ENCODE measurements at places on chromosomes 11 and 22.

GRCh38 chr11:47225552-47226400 is 11.0 kb downstream of the DDB2 start:
- DNase-seq, result no peak

DNA sequence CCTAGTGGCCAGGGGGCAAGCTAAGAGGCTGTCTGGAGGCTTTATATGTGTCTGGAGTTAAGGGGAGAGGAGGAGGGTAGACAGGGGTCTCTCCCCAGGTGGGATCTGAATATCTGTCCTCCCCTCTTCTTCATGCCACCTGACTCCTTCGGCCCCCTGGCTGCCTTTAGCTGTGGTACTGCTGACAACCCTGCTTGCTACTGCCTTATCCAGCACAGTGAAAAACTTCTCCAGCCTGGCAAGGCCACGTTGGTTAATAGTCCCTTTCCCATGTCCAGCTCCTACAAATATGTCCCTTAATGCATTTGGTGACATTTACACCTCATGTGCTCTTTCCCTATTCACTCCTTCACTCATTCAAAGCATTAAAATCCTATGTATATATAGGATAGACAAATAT is 42.4 kb upstream of the NNMT start:
- no peak for DNase-seq

DNA sequence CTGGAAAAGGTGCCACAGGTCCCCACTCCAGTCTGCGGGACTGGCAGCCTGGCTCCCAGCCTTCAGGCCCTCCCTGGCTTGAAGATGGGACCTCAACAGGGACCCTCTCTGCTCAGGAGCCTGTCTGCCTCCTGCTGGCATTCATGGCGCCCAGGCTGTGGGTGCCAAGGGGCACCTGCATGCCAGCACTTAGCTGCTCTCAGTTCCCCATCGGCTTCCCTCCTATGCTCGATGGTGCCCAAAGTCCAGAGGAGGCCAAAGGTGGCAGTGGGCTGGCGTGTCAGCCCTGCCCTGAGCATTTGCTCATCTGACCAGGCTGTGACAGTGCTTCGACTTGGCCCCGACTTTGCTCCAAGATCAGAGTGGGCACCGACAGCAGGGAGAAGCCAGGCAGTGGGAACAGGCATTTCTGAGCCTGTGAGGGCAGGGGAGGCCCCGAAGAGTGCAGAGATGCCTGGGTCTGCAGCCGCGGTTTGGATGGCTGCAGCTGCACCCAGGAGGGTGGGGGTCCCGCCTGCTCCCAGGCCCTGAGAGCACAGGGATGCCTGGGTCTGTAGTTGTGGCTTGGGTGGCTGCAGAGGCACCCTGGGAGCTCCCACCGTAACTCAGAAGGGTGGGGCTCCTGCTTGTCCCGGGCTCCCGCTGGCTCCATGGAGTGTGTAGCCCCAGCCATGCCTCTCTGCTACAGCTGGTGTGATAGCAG is 463.6 kb downstream of the TBC1D22A start:
- DNase-seq, result no peak

DNA sequence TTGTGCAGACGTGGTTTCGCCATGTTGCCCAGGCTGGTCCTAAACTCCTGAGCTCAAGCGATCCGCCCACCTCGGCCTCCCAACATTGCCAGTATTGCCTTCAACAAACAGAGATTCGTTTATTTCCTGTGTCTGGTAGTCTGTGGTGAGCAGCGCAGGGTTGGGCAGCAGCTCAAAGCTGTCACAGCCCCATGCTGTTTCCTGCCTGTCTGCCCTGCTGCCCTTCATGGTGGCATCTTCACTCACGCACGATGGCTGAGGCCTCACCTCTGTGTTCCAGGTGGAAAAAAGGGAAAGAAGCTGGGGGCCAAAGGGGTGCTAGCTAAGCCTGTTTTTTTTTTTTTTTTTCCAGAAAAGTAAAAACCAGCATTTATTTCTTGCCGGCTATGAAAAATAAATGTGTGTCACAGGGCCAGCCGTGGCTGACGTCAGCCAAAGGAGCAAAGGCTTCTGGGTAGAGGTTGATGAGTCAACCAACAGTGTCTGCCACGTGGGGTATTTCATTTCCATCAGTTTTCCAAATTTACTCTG is 28.8 kb downstream of the TBC1D22A start:
- peak; percentile 53 for DNase-seq

DNA sequence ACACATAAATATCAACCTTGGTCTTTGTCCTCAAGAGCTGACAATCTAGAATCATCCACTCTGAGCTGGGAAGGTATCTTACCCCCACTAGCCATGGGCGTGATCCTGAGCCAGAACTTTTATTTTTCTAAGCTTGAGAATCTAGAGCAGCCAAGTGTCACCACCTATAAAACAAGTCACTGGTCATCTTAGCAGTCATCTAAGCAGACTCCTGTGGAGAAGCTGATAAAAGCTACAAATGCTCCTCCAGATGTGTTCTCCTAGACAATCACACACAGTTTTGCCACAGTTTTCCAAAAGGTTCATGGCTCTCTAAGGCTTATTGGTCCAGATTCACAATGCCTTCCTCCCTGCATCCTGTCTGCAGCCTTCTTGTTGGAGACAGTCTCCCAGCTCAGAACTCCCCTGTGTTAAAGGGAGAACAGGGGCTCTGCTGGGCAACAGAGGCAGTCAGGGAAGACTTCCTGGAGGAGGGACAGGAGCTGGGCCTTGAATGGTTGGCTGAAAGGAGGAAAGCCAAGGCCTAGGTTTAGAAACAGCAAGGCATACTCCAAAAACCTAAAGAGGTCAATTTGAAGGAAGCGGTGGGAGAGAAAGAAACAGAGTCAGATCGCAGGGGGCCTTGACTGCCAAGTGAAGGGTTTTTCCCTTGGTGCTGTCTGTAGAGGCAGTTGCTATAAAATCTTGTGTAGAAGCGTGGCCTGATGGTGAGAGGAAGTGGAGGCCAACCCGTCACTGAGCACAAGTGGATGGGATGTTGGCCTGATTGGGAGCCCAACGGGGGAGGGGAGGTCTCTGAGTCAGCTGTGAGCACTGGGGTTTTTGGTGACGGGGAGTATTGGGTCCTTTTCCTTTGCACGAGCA is 42.0 kb downstream of the ALX4 start:
- no peak for DNase-seq

- no peak for DNase-seq
These were observed 94.0 kb upstream of the FOLH1 start for GRCh38 chr11:49302360-49302759.

DNA sequence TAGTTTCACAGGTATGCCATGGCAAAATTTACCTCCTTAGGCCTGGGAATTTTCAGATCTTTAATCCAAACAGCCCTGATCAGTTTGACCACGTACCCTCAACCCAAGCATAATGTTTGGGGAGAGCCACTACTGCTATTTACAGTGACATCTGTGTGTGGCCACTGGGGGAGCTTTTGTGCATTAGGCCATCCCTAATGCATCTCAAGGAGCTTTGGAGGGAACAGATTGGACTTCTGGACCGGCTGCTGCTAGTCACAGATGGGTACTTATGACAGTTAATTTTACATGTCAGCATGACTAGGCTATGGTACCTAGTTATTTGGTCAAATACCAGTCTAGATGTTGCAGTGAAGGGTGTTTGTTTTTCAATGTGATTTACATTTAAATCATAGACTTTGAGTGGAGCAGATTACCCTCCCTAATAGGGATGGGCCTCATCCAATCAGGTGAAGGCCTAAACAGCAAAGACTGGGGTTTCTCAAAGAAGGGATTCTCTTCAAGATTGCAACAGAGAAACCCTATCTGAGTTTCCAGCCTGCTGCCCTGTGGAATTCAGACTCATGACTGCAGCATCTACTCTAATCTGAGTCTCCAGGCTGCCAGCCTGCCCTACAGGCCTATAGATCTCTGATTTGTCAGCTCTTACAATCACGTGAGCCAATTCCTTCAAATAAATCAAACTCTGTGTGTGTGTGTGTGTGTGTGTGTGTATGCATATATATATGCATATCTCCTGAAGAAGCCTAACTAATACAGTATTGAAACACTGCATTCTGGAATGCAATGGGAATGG is 38.0 kb upstream of the GALNT18 start:
- no peak for DNase-seq

DNA sequence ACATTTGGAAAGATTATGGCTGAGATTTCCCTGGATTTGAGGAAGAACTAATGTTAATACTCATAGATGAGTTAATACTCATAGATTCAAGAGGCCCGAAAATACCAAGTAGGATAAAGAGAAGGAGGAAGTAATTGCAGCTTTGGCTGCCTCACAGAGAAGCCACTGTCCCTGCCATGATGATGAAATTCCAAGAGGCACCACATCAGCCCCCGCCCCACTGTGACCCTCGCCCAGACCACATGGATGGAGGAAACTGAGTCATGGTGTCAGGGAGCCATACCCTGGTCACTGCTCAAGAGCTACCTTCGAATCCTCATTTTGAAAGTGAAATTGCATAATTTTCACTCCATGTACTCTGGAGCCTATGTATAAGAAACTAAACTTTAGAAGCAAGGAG is 92.9 kb upstream of the SLC22A12 start:
- DNase-seq, result no peak

DNA sequence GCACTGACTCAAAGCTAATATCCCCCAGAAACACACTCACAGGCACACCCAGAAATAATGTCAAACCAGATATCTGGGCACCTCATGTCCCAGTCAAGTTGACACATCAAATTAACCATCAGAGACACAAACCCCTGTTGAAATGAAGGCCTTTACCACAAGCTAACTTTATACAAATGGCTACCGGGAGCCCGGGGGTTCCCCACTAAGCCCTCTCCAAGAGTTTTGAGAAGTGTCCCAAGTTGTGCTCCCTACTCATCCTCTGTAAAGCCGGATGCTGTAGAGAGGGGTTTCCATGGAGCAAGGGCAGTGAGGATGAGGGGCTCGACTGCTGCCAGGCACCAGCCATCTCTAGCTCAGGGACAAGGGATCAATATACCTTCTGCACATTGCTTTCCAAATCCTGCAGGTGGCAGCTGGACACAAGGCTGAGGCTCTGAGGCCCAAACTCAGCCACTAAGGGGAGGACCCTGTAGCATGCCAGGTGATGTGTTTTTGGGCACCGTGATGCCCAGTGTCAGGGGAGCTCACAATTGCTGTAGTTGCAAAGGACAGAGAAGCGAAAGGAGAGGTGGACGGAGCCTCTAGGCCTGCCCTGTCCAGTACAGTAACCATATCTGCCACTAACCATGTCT is 145.7 kb downstream of the TTC17 start:
- DNase-seq, result no peak

DNA sequence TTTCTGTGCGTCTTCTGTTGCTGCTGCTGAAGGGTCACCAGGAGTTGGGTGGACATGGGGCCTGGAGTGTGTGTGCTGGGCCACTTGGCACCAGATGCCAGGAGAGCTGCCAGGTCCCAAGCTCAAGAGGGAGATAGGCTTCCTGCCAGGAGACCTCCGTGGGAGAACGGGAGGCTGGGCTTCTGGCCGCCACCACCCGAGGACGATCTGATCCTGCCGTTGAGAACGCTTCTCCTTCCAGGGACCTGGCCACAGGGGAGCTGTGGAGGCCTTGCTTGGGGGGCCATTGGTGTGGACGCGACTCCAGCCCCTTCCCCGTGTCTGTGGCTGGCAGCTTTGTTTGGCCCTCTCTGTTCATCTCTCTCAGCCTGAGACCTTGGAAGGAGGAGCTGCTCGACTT is 2.4 kb downstream of the BRSK2 start:
- DNase-seq, result no peak

DNA sequence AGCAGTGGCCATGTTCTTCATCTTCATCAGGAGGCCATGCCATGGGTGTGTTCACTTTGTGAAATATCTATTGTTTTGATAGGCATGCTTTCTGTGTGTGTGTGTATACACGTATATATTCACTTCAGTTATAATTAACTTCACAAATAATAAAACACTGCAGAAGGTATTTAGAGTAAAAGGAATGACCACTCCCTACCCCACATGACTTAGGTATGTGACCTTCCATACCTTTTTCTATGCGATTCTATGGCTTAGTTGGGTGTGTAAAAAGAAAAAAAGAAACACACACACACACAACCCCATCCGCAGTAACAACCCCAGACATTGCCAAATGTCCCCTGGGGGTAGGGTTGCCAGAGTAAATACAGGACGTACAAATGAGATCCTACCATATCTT is 72.0 kb downstream of the CYTH4 start:
- no peak for DNase-seq

DNA sequence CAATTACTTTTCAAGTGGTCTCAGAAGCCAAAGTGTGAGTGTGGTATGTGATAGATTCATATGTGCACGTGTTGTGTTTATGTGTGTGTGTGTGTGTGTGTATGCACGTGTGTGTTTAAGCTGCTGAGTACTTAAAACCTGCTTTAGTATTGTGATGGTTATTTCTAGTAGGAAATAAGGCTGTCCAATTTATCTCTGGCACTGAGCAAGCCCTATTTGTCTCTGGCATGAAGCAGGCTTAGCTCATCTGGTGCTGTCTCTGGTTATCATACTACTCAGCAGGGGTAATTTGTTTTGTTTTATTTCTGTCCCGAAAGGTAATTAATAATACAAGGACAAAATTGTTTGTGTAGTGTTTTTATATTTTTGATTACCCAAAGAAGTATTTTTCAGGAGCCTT is 333.7 kb downstream of the FAT3 start:
- DNase-seq, result no peak

GRCh38 chr11:129374081-129374992 is 1.3 kb upstream of the BARX2 start:
- no peak for DNase-seq

DNA sequence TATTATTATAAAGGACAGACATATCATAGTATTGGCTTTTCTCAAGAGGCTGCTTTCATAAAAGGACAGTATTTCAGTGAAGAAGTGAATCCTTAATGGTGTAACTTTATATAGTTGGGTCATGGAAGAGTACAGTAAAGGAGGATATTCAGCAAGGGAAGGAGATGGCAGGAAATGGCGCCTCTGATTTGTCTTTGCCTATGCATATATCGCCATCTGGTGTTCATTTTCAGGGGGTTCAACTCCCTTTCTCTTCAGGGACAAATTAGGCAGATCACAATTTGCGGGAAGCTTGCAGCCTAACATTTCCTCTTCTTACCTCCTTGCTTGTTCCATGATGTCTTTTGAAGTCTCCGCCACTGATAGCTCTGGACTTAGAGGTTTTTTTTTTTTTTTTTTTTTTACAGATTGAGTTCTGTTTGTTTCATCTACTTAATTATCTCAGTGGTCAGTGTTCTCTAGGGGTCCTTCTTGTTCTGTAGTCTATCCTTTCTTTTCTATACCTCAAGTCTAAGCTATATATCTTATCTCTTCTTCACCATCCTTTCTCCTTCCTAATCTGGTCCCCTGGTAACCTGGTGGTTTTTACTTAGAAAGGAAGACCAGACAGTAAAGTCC is 21.8 kb upstream of the RRM1 start:
- DNase-seq, result no peak

GRCh38 chr22:40331706-40332105 is 14.6 kb upstream of the ADSL start:
- no peak for DNase-seq

GRCh38 chr22:37196539-37197450 is 8.7 kb upstream of the C1QTNF6 start:
- no peak for DNase-seq

- no peak for DNase-seq
These were observed 30.6 kb upstream of the RFPL3 start for GRCh38 chr22:32327066-32327465.

DNA sequence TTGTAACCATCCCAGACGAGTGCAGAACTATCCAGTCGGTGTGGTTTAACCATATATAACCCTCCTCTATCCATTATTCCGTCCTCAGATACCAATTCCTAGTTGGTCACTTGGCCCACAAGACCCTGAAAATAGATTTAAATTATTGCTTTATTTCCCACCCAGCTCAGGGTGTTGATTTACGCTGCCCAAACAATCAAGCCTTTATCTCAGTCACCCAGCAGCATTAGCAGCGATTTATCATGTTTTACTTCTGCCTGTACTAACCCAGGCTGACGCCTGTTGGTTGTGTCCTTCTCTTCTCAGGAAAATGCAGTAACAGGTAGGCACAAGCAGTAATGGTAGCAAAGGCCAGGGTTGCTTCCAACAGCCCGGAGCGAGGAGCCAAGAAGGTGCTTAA is 81.2 kb downstream of the DSCAML1 start:
- DNase-seq, result no peak

Data from activated T-cell treated with anti-CD3 and anti-CD28 coated beads for 48 hours (primary cell).